Type B pancreatic cell (in vitro differentiated cells): ENCODE measurements at places on chromosomes 4 and X. TPM values are rescaled to one million over a fixed set of nuclear protein-coding genes. Genes with fewer than 3 reads are reported as not detected.

Gene XPNPEP2
- 1.2 and 6.8 TPM in 2 replicates for total RNA-seq

Gene OCIAD2
- 41.5 and 66.3 TPM in 2 replicates for total RNA-seq

Gene FGF2
- 0.98 and 6.5 TPM in 2 replicates for total RNA-seq

Gene SPP1
- total RNA-seq: 375 and 445 TPM in 2 replicates

Gene STK32B
- total RNA-seq: 0.98 and 3.0 TPM in 2 replicates

Gene TECRL
- total RNA-seq: 1.5 TPM in 1 of 2 replicates, not detected in the other

Gene WDR45
- 45.5 and 53.3 TPM in 2 replicates for total RNA-seq

Gene PROM1
- 12.9 and 30.3 TPM in 2 replicates for total RNA-seq
